ENCODE measurements at places on chromosomes 1 and 21. TPM values are rescaled to one million over a fixed set of nuclear protein-coding genes. Genes with fewer than 3 reads are reported as not detected.

The CRP gene
- 0.21 TPM for polyA plus RNA-seq

DNA sequence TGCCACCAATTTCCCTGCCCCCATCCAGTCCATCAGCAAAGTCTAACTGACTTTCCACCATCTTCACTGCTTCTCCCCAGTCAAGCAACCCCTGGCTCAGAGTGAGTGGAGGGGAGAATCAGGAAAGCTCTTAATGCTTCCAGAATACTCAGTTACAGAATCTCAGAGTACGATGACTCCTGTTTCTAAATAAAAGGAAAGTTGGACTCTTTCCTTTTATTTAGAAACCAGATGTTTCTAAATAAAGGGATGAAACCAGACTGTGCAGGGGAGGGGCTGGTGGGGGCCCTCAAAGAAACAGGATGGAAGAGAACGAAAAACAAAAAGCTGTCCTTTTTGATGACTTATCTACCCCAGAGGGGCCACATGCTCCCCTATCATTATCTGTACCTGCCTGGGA is 85.2 kb upstream of the PPM1J start:
- no peak for DNase-seq

The PIK3R3 gene
- polyA plus RNA-seq, result 4.2 TPM

DNA sequence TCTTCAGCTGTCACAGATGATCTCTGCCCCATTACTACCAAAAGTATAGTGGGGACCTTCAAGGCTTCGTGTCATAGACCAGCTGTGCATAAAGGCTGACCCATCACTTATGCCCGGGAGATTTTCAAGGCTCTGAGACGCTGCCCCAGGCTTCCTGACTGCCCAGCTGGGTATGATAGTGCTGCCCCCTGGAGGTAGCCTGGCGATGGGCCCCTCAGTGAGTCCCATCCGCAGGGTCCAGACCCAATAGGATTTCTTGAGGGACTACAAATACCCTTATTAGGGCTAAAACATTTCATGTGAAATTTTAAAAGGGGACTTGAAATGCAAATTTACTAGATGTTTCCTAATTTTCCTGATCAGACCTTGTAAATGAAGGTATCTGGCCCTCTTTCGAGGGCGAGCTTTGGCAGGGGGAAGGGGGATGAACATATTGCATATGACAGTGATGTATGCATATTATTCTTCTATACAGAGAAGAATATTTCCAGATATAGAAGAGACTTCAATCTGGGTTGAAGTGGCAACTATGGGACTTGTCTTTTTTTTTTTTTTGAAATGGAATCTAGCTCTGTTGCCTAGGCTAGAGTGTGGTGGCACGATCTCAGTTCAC is 11.7 kb upstream of the FCMR start:
- DNase-seq, result no peak

Measured in small intestine (tissue), 16 donors.